ENCODE measurements at places on chromosomes 16 and 17.

DNA sequence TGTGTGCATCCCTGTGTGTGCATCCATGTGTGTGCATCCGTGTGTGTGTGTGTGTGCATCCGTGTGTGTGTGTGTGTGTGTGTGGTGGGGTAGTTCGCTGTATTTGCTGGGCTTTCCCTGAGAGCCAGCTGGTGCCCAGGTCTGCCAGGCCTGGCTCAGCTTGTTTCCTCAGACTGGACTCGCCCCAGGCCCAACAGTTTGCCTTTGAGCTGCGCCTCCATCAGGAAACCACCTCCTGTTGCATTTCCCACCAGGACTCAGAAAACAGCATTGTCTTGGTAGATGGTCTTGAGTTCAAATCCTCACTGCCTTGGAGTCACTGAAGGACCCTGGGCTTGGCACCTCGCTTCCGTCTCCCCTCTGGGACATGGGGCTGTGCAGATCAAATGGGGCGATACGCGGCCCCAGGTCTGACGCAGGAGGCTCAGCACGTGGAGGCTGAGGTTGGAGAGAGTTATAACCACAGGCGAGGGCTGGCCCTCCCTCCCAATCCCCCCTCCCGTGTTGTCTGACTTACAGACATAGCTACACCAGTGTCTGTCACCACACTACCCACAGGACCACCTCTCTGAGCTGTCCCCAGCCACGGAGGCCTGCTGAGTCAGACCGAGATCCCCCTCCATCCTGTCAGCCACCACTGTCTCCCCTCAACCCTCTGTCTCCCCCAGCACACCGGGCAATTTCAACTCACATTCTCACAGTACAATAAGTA is 4.7 kb downstream of the ITGAE start:
- DNase-seq, result no peak

- no peak for DNase-seq
These were observed 49.3 kb upstream of the ETV4 start for GRCh38 chr17:43595466-43595865.

DNA sequence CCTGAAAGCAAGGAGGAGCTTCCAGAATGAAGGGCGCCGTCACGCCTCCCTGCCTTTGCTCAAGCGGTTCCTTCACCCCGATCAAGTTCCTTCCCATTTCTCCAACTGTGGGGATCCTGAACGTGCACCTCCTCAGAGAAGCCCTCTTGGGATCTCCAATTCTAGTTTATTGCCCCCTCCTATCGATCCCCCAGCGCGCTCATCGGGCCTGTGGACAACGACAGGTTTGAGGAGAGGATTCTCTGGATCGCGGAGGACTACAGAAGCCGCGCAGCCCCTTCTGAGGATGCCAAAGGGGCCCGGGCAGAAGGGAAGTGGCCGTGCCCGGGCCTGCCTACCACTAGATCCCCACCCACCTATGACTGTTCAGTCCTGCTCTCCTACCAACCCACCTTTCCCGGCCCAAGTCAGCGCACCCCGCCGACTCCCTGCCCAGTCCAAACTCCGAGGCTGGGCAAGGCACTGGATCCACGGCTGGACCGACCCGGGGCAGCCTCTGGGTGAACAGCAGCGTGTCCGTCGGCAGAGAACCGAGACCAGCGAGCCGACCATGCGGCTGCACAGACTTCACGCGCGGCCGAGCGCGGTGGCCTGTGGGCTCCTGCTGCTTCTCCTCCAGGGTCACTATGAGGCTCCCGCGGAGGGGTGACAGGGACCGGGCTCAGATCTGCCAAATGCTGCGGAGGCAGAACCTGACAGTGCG is 12.8 kb upstream of the CES3 start:
- no peak for DNase-seq

- DNase-seq, result no peak
These were observed 161.0 kb downstream of the CBLN1 start for GRCh38 chr16:49120631-49121030.

DNA sequence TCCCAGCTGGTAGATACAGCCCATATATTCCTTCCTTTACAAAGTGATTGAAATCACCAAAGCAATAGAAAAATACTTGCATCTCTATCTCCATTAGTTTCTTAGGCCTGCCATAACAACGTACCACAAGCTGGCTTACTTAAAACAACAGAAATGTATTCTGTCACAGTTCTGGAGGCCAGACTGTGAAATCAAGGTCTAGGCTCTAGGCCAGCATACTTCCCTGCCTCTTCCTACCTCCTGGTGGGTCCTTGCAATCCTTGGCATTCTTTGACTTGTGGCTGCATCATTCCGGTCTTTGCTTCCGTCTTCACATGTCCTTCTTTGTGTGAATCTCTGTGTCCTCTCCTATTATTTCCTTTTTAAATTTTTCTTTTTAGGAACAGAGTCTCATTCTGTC is 62.5 kb downstream of the ERCC4 start:
- no peak for DNase-seq

DNA sequence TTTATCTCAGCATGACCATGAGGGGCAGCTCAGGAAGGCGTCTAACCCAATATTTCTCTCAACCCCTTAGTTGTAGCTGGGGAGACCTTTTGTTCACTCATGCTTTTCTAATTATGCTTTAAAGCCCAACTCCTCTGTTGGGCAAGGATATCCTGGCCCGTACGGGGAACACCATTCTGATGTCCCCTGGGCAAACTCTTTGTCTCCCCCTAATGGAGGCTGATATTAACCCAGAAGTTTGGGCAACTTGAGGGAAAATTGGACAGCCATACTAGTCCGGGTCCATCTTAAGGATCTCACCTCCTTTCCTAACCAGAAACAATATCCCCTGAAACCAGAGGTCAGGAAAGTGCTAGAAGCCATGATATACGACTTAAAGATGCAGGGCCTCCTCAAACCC is 143.7 kb upstream of the COX10 start:
- DNase-seq, result no peak

GRCh38 chr16:57387598-57388354 is 15.5 kb downstream of the CX3CL1 start:
- no peak for DNase-seq

DNA sequence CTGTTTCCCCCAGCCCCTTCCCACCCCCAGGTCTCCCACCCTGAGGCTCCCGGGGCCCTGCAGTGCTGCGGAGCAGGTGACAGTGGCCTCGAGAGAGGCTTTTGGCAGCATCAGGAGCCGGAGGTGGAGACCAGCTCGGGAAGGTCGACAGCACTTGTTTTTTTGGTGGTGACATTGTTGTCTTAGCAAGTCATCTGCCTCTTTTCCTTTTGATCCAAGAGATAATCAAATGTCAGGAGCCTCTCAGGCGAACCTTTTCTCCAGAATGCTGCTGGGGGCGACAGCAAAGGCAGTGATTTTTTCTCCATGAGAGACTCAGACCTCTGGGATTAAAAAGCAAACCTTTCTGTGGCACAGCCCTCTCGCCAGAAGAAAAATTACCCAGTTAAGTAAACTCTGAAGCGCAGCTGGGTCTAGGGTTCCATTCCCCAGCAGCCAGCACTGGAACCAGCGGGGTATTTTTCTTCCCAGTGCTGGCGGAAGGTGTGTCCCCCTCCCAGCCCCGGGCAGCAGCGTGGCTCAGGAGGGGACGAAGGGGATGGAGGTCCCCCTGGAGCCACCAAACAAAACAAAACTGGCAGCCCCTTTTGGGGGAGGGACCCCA is 37.2 kb downstream of the GRIN2C start:
- no peak for DNase-seq

DNA sequence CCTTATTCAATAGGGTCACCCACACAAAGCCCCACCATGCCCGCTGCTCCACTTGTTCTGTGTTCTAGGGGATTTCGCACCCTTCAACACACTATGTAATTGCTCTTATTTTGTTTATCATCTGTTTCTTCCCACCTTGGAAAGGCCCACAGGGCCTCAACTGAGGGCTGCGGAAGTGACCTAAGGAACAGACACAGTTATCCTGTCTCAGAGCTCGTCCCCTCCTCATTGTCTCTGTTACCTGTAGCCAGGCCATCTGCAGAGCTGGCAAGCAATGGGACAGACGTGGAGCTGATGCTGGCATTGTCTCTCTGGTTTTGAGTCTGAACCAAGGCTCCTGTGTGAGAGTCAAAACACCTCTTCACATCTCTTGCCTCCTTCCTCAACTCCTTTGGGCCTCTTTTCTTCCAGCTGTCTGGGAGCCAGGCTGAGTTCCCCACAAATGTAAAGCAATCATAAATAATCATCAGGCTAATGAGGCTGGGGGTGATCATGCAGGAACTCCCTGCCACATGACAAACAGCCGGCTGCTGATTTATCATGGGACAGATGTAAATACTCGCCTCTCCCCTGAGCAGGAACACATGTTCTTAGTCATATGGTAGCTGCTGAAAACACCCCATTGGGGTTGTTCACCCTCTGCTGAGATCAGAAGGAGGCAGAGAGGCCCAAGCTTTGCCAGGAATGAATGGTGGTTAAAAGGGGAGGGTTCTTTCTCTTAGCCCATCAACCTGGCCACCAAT is 71.9 kb downstream of the AXIN2 start:
- no peak for DNase-seq

DNA sequence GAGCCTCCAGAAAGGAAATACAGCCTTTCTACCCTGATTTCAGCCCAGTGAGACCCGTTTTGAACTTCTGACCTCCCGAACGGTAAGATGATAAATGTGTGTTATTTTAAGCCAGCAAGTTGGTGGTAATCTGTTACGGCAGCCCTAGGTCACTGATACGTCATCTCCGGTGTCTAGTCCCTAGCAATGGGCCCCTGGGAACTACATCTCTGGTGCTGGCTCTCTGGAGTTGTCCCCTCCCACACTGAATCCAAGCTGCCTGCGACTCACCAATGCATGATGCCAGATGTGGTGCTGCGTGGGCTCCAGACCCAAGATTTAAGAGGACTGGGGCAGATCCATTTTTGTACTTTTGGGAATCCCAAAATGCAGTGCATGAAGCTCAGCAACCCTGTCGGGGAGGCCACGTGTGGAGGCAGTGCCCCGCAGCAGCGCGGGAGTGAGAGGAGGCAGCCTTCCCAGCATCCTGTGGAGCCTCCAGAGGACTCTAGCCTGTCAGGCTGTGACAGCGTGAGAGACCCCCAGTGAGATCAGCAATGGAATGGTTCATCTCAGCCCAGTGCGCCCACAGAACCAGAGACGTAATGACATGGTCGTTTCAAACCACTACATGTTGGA is 43.6 kb upstream of the USP7 start:
- no peak for DNase-seq

GRCh38 chr17:78668847-78669246 is 91.7 kb upstream of the DNAH17 start:
- no peak for DNase-seq

DNA sequence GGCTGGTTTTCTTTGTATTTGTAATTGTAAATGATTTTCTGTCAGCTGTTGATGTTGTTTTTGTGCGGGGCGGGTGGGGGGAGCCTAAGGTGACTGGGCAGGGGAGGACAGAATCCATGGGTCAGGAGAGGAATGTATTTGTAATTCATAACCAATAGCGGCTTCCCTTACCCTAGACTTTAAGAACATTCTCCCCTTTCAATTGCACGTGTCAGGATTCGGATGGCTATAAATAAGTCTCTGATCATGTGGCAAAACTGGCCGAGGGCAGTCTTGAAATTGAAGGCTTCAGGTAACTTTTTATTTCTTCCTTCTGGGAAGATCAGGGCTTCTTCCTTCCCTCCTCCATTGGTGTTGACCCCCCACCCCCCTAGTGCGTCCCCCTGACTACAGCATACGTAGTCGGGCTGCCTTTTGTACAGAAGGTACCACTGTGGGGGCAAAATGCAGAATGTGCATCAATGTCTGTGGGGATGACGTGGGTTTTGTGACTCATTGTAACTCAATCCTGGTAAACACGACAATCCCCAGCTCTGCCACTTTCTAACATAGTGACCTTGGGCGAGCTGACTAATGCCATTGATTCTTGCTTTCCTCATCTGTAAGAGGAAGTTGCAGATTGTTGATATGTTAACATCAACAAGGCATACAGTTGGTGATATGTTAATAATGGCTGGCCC is 16.2 kb downstream of the MARCHF10 start:
- DNase-seq, result peak; percentile 68

DNA sequence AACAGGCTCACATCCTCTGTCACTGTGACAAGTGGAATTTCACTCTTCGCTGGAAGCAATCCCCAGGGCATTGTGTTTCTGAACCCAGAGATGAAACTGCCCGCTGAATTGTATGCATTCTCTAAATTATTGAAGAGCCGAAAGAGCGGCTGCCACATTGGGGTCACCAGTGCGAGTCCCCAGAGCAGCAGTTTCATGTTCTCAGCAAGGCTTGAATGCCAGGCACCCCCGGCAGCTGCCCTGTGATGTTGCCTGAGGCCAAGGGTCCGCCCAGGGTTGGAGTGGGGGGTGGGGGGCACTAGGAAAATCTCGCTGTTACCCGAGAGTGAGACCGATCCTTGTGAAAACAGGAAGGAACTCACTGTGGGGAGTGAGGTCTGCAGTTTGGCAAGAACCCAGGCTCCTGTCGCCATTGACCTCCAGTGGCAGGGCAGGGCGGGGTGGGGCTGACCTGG is 20.7 kb upstream of the BCAR1 start:
- no peak for DNase-seq

GRCh38 chr17:8387914-8388651 is 5.1 kb upstream of the RPL26 start:
- no peak for DNase-seq

DNA sequence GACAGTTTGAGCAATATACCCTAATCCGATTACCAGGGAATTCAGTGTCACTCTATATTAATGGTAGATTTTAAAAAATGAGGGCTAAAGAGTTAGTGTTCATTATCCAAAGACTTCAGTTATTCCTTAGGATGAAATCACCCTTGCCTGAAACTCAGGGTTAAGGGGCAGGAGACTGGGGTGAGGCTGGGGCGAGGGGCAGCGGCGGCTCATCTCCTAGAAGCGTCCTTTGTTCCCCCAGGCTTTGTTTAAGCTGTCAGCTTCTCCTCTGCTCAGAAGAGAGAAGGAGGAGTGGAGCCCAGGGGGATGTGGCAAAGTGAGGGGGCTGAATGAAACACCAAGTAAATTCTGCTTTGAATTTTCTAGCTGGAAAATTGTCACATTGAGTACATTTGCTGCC is 117.7 kb upstream of the ELAC2 start:
- no peak for DNase-seq

DNA sequence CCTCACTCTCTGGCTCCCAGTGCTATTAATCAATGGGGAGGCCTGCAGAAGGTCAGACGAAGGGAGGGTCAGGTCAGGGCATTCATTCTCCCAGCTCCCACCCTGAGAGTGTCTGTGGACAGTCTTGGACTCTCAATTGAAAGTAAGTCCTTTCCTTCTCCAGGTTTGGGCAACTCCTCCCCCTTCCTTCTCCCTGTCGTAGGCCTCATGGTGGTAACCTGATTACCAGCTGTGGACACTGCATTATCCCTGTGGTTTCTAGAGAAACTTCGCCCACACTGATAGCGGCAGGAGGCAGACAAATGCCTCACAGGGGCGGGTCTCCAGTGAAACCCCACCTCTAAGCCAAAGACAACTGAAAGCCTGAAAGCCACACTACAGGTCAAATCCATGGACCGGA is 57.7 kb upstream of the SLC25A19 start:
- DNase-seq, result no peak

DNA sequence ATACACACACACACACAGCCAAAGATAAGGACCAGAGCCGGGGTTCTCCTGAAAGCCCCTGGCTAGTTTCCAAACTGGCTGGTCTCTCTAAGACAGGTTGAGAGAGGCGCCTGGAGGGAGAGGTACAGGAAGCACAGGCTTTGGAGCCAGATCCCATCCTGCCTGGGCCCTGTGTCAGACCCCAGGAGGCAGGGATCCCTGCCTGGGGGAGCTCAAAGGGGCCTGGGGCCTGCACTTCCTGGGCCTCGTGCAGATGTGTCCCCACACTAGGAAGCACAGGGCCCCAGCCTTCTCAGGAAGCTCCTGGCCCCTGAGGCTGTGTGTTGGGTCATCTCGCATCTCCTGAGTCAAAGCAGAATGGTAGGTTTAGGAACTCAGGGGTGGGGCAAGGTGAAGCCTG is 16.0 kb downstream of the SLC5A10 start:
- DNase-seq, result no peak
